Hepatic stellate cell (primary cell): ENCODE measurements at places on chromosomes 1 and 21.
A peak's percentile ranks its signal among the peaks of the same experiment; 100 is the strongest.

DNA sequence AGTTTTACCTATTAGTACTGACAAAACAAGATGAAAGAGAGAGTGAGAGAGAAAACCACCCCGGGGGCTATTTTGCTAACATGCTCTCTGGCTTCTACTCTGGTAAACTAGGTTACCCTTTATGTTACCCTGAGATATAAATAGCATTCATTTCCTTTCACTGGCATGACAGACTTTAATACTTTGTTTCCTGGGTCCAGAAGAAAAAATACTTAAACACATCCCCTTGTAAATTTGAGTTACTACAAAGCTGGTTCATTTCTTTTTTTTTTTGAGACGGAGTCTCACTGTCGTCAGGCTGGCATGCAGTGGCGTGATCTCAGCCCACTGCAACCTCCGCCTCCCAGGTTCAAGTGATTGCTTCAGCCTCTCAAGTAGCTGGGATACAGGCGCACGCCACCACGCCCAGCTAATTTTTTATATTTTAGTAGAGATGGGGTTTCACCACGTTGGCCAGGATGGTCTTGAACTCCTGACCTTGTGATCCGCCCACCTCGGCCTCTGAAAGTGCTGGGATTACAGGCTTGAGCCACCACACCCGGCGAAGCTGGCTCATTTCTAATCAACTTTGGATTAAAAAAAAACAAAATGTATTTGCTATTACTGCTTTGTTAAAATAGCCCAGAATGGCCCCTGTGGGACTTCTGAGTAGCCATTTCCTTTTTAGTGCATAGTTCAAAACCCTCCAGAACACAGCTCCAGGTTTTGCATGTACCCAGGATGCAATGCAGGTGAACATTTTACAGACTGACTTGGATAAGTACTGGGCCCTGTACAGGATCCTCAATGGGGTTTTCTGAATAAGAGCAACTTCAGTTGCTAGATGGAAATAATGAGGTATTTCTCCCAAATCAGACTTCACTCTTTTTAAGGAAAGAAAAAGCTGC, 20.6 kb downstream of the INPP5B start:
- no peak for DNase-seq

- peak; percentile 86 for DNase-seq
Measured at GRCh38 chr1:1361982-1362423, 3.6 kb upstream of the MXRA8 start.

GRCh38 chr1:247212012-247212411, 40.2 kb upstream of the ZNF124 start:
- no peak for DNase-seq

- DNase-seq = no peak
Measured at GRCh38 chr21:33108228-33108627, 38.3 kb downstream of the OLIG1 start.

DNA sequence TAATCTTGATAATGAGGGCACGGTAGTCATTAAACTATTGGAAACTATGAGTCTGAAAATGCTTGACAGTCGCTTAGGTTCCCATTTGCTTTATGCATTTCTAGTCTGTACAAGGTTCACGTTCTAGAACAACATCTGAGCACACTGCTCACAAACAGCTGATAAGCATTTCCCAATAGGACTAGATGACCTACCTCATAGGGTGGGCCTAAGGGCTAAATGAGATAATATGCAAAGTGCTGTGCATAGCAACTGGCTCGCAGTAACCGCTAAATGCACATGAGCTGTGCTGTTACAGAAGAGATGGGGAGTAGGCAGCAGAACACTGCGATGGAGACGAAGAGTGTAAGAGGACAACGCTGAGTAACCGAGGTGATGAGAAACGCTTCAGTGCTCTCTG, 628.0 kb downstream of the SMYD3 start:
- no peak for DNase-seq

- no peak for DNase-seq
Measured at GRCh38 chr1:67790201-67790692, 43.0 kb downstream of the GNG12 start.

GRCh38 chr1:44112486-44112885, 6.1 kb upstream of the KLF17 start:
- no peak for DNase-seq

DNA sequence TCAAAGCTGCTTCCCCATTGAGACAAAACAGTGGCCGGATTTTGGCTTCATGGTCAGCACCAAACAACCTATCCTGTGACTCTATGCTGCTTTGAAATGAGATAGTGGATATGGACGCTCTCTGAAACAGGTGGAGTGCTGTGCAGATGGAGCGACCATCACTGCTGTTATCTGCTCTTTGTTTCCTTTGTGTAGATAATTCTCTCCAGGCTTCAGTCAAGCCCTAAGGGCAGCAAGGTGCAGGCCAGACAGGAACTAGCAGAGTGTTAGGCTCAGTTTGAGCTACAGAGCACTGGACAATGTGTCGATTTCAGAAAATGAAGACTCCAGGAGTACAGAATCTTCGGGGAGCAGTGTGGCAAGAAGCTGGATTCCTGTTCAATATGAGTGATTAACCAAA, 4.8 kb upstream of the IRF6 start:
- no peak for DNase-seq

DNA sequence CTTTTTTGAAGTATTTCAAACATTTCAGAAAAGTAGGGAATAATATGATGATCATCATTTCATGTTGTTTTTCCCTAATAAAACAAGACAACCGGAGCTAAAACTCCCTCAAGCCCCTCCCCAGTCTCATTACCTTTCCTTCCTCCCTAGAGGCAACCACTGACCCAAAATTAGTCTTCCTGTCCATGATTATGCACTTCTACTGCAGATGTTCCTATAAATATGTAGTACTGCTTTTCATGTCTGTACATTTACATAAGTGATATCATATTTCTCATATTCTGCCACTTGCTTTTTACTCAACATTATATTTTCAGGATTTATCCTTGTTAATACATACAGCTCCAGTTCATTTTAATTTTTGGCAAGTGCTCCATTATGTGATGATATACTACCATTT, 58.7 kb upstream of the GOLT1A start:
- DNase-seq = no peak

GRCh38 chr1:241701483-241702295, 49.6 kb downstream of the WDR64 start:
- no peak for DNase-seq
